NT2/D1 (cell line): ENCODE measurements at places on chromosomes 12 and 14.

DNA sequence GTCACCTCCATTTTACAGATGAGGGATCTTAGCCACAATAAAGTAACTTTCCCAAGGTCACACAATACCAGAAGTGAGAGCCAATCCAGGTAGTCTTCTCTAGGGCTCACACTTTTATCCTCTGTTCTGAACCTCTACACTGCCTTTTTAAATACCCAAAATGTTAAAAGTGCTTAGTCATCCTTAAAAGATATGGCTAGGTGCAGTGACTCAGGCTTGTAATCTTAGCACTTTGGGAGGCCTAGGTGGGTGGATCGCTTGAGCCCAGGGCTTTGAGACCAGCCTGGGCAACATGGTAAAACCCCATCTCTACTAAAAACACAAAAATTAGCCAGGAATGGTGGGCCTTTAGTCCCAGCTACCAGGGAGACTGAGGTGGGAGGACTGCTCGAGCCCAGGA, 104.1 kb upstream of the PPP4R3A start:
- DNase-seq, result no peak

DNA sequence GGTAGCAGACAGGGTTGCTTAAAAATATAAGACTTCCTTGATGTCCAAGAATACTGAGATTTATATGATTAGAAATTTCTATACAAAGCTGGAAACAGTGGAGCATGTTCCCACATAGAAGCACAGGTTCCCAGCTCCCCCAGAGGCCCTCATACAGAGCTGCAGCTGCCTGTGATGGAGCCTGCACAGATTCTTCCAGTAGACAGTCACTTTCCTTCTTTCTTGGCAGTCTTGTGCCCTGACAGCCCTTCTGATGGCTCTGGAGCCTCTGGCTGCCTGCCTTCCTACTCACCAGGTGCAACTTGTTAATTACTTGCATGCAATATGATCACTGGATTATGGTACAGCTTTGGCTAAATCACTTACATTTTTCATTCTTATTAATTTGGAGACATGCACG, 44.4 kb downstream of the BICD1 start:
- DNase-seq, result no peak

- no peak for DNase-seq
Observed at GRCh38 chr14:90288651-90289355, 32.5 kb downstream of the PSMC1 start.

- DNase-seq, result no peak
Observed at GRCh38 chr14:71290301-71290700, 383.0 kb downstream of the PCNX1 start.

- DNase-seq, result no peak
Observed at GRCh38 chr12:42162965-42163364, 18.3 kb upstream of the GXYLT1 start.

DNA sequence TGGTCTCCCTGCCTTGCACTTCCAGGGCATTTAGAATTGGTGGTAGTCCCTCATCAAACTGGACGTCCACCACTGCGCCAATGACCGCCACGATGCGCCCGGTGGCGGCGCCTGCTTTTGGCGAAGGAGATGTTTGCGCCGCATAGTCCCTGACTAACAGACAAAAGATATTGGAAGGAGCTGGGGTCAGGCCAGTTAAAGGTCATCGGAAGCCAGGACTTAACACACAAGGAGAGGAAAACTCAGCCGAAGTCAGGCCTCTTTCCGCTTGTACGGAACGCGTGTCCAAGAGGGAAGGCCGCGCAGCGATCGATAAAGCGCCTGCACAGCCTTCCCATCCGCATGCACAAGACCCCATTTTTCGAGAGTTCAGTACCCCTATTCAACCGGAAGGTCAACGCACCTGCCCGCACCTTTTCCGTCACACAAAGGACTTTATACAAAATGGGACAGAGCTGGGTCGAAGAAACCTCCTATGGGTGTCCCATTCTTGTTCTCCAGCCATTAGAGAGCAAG, 525 bp downstream of the ATP5F1B start:
- no peak for DNase-seq

GRCh38 chr14:105187116-105187515, 6.0 kb upstream of the NUDT14 start:
- DNase-seq, result no peak

DNA sequence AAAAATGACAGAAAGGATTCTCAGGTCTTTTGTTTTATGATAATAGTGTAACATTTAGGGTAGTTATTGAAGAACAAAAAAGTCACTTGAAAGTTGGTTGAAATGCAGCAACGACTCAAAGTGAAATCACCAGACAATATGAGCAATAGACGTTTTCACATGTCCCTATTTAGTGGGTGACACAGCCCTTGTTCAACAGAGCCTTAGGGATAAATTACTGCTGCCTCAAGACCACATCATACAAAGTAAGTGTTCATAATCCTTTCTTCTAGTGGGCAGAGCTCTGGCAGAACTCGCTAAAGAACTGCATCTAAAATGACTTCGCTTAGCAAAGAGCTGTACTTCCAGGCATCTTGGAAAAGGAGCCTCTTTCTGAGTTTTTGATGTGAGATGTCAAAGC, 128.5 kb upstream of the LMNTD1 start:
- DNase-seq, result no peak

- DNase-seq, result no peak
Observed at GRCh38 chr12:64669270-64669842, 59.1 kb downstream of the RASSF3 start.

- no peak for DNase-seq
Observed at GRCh38 chr14:50875359-50876070, 3.7 kb downstream of the ABHD12B start.

GRCh38 chr14:33377596-33378390, 439.1 kb downstream of the NPAS3 start:
- DNase-seq, result no peak

- no peak for DNase-seq
Observed at GRCh38 chr12:62190689-62191490, 69.3 kb upstream of the USP15 start.

- DNase-seq, result no peak
Observed at GRCh38 chr12:31647086-31647491, 12.4 kb upstream of the ETFBKMT start.

DNA sequence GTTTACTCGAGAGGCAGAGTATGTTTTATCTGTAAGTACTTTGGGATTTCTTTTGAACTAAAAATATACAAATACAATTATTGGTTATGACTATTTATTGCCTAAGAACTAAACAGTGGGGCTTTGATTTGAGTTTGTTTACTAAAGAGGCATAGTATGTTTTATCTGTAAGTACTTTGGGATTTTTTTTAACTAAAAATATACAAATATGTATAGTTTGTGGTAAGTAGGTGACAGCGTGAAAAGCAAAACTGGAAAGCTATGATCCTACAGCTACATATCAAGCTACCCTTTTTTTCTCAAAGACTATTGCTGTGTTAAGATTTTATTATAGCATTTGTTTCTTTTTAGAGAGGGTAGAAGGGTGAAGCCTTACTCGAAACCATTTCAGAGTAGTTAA, 171.0 kb downstream of the RAD51B start:
- DNase-seq, result no peak

- DNase-seq, result no peak
Observed at GRCh38 chr12:32158525-32158924, 51.9 kb downstream of the BICD1 start.

GRCh38 chr14:73924337-73924736, 25.6 kb downstream of the FAM161B start:
- no peak for DNase-seq

- no peak for DNase-seq
Observed at GRCh38 chr14:100037353-100037752, 27.9 kb upstream of the EVL start.

- no peak for DNase-seq
Observed at GRCh38 chr12:82833481-82833880, 146.8 kb downstream of the TMTC2 start.

GRCh38 chr12:64608901-64609535, 1.3 kb upstream of the RASSF3 start:
- no peak for DNase-seq

- no peak for DNase-seq
Observed at GRCh38 chr12:62787023-62787422, 147.9 kb downstream of the PPM1H start.

DNA sequence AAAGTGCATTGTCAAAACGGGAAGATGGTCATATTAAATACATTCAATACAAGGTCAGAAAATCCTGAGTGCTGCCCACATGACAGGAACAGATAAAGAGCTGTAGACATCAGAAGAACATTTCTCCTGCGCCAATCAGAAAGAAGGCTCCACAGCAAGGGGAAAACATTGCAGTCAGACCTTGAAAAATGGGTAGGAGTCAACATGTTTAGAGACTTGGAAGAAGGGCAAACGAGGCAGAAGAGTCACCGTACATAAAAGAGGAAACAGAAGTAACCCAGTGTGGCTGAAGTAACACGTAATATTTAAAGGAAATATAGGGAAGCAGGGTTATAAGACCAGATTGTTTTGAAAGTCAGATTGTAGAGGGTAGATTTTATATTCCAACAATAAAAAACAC, 11.9 kb downstream of the SPPL3 start:
- no peak for DNase-seq

DNA sequence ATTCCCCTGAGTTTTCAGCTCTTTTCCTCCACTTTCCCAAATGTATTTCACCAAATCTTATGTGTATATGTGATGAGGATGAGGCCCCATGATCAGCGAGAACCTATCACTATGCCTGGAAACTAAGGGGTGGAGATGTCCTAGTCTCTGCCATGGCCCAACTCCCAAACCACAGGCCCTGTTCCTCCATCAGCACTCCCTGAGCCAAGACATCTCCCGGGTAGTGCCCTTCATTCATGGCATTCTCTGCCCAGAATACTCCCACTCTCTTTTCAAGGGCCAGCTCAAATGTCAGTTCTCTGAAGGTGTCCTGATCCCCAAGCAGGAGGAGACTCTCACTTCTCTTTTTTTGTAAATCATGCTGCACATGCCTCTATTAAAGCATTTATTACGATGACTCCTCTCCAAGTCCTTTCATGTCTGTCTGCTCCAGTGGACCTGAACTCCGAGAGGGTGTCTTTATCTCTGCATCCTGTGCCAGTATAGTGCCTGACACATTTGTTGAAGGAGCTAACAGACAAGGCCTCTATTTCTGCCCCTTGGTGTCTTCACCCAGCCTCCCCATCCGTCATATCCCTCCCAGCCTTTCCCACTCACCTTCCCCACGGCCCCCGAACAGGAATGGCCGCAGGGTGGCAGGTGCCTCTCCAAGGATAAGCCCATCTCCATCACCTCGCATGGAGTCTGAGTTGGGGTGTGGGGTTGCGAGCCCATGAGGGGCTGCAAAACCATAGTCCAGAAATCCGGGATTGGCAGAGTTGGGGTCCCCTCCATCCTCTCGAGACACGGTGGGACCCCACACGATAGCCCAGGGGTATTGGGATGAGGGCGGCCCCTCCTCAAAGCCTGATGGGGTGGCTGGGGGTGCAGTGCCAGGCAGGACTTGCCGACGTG, 3.7 kb downstream of the PIANP start:
- no peak for DNase-seq

DNA sequence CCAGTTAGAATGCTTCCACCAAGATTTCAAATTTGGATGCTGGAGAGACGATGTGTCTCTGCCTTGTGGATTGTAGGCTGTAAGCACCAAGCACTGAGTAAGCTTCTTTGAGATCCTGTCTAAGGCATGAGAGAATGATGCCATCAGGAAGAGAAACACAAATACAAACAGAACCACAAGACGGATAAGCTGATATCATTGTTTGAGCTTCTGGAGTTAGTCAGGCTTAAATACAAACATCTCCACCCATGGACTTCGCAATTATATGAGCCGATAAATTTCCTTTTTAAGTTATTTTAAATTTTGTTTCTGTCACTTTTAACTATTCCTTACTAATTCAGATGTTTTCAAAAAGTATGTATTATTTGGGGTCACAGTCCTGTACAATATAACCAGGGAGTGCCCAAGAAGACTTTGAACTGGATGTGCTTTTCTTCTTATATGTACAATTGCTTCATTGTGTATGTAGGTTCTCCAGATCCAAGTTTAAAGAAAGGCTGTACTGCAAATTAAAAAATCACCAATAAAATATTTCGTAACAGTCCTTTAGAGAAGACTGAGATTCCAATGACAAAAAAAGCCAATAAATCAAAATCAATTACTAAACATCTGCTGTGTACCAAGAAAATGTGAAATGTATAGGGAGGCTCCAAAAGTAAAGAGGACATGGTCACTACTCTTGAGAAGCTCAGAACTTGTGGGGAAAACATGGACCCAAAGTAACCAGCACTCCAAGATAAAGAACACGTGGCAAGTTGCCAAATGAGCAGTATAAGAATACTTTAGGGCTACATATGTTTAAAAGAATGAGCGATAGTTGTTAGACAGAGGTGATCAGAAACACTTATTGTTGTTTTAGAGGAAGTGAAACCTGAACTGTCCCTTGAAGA, 274.1 kb downstream of the ADAMTS20 start:
- no peak for DNase-seq

DNA sequence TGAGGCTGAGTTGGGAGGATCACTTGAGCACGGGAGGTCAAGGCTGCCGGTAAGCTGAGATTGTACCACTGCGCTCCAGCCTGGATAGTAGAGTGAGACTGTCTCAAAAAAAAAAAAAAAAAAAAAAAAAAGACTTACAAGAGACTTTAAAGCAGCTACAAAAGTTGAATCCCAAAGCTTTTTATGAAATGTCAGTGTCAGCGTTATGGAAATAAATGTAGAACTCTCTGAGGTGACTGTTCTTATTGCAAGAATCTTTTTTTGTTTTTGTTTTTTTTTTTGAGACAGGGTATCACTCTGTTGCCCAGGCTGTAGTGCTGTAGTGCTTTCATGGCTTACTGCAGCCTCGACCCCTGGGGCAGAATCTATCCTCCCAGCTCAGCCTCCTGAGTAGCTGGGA, 17.2 kb downstream of the FUT8 start:
- no peak for DNase-seq

DNA sequence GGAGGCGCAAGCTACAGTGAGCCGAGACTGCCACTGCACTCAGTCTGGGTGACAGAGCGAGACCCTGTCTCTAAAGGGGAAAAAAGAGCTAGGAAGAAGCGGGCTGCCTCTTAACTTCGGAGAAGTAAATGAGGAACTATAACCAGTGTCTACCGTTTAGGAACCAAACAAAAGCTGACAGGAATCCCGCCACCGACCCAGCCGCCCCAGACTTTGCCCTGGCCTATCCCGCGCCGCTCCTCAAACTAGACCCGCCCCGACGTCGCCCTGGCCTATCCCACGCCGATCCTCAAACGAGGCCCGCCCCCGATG, 568 bp upstream of the SIVA1 start:
- no peak for DNase-seq

- no peak for DNase-seq
Observed at GRCh38 chr14:103228866-103229265, 105.2 kb upstream of the EIF5 start.

- DNase-seq, result no peak
Observed at GRCh38 chr14:70665448-70666360, 24.0 kb downstream of the TTC9 start.

- no peak for DNase-seq
Observed at GRCh38 chr14:96240641-96241040, 15.4 kb upstream of the BDKRB1 start.
